ENCODE measurements at places on chromosomes 13 and 19.

GRCh38 chr13:97302611-97303010, 80.5 kb downstream of the MBNL2 start:
- no peak for DNase-seq

DNA sequence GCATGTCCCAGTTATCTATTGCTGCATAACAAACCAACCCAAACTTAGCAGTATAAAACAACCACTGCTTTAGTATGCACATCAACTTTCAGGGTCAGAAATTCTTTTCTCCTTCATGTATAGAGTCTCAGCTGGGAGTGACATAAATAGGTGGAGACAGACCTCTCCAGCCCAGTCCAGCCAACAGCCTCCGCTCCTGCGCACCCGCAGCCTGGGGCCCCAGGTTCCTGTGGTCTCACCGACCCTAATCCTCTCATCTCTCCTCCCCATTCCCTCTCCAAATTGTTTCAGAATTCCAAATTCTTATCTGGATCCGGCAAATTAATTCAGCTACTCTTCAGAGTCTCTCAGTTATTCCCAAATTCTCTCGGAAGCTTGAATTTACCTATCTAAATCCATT, 522 bp upstream of the ATP12A start:
- no peak for DNase-seq

GRCh38 chr13:112027250-112027649, 39.7 kb upstream of the SOX1 start:
- DNase-seq, result no peak

DNA sequence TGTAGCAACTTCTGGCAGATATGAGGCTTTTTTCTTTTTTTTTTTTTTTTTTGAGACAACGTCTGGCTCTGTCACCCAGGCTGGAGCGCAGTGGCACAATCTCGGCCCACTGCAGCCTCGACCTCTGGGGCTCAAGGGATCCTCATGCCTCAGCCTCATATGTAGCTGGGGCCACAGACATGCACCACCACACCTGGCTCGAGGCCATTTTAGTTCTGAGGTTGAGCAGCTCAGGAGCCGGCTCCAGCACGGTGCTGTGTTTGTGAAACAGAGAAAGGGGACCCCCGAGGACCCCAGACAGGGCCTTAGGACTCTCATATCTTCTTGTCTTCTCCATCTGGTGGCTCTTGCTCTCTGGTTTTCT, 3.4 kb upstream of the FLT3LG start:
- no peak for DNase-seq

DNA sequence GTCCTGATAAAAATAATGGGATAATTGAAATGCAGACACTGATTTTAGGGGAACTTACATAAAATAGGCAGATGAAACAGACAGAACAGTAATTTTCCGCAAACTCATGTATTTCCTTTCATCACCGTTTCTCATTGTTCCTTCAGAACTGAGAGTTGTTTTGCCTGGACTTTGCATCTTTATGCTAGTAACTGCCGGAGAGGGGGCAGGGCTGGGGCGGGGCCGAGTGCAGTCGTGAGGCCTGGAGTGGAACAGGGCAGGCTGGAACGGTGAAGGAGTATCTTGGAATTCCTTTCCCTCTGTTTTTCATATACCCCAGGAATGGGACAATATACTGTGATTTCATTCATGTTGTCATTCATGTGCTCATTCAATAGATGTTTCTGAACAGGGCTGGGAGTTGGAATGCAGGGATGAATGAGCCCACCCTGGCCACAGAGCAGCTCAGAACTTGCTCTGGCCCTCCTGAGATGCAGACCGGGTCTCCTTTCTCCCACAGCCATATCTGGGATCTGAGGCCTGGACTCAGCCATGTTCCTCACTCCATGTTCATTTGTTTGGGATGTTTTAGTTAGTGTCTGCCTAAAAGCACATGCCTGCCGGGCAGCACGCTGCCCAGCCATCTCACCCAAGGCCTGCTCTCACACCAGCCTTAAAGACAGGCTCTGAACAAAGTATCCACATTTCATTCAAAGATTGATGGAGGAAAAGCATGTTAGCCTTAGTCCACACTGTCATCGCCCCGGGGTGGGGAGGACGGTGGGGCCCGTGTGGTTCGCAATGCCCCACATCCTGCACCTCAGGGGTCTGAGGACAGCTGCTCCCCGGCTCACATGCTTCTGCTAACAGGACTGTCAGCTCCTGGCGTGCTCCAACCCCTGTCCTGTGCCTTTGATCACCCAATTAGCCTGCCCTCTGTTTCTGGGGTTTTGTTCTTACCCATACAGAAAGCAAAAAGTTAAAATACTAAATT, 92.9 kb downstream of the SOX1 start:
- no peak for DNase-seq

DNA sequence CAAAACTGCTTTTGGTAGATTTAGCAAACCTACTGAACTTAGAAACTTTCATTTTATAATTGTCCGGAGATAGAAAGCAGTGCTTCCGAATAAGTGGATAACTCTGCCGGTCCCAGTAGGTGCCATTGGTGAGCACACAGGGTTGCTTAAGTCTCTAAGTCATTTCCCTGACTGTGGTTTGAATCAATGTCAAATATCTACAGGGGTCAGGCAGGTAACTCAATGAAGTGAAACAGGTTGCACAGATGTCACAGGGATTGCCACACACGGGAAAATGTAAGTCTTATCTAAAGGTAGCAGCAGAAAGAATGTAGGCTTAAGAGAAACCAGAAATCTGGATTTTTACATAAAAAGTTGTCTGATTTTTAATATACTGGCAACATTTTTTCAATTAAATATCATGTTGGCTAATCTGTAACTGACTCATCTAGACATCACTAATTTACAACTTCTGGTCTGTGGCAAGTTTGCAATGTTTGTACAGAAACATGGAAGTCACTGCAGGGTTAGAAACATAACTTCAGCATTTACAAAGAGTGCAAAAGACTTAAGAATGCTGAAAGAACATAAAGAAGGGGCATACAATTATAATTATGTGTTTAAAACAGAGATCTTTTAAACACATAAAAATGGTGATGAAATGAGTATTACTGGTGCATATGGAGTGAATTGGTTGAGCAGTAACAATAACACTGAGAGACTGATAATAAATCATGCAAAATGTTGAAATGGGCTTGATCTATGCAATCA, 14.3 kb upstream of the LRRC63 start:
- no peak for DNase-seq

DNA sequence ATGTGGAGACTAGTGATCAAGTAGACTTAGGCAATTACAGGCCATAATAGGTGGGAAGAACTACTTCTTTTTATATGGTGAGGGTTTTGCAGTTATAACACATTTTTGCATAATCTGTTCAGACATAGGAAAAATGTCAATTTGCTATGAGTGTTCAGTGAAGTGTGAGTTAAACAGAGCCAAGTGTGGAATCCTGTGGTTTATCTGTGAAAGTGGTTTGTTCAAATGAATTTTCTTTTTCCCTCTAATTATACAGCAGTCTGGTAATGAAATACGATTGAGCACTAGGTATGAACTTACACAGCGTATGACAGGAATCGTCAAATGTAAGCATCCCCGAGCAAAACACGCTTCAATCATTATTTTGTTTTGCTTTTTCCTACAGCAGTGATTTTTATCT, 178.3 kb downstream of the STK24 start:
- no peak for DNase-seq

- peak; percentile 15 for DNase-seq
These were observed 16.0 kb downstream of the IRGC start for GRCh38 chr19:43731846-43732245.

DNA sequence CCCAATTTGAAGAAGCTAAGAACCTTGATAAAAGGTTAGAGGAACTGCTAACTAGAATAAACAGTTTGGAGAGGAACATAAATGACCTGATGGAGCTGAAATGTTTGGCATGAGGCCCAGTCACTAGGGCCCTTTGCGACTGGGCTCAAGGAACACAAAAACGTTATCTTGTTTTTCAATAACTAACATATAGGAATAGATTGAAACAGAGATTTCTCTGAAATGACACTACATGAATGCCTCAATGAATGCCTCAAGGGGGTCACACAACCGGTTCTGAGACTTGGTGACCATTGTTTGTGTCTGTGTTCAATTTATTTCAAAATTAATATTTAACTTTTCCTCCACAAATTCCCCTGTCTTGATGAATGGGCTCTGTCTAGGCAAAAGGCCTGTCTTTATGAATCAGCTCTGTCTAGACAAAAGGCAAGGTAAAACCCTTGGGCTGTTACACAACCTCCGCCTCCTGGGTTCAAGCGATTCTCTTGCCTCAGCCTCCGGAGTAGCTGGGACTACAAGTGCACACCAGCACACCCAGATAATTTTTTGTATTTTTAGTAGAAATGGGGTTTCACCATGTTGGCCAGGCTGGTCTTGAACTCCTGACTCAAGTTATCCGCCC, 932 bp upstream of the ZNF486 start:
- no peak for DNase-seq

All from skeletal muscle cell (primary cell).